Stimulated activated CD4-positive, alpha-beta T cell treated with anti-CD3 and anti-CD28 coated beads, TNF-alpha, amount 100 ng/mL, for 1 hour (primary cell): ENCODE measurements at places on chromosomes 11 and 22.

GRCh38 chr11:121207485-121208115 lies 85.0 kb upstream of the SC5D start:
- DNase-seq = no peak

DNA sequence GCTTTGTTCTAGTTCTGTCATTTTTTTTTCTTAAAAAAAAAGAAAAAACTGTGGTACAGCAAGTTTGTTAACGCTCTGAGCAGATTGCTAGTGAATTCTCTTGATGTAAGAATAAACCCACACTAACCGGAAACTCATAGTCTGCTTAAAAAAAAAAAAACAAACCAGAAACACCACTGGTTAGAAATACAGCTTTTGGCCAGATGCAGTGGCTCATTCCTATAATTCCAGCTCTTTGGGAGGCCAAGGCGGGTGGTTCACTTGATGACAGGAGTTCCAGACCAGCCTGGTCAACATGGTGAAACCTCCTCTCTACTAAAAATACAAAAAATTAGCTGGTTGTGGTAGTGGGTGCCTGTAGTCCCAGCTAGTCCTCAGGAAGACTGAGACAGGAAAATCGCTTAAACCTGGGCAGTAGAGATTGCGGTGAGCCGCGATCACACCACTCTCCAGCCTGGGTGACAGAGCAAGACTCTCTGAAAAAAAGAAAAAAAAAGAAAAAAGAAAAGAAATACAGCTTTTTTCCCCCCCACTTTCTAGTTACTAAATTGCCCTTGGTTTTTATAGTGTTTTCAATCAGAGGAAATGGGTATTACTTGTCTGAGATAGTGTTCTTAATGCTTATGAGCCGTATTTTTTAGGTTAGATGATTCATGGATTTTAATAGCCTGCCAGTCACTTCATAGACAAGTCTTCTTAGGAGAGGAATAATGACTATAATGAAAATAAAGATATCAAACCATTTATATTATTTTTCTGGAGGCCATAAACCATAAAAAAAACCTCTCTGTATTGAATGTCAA lies 222.8 kb downstream of the DDX10 start:
- no peak for DNase-seq

- DNase-seq = no peak
These were observed 171.9 kb downstream of the SHANK2 start for GRCh38 chr11:71080239-71081097.

DNA sequence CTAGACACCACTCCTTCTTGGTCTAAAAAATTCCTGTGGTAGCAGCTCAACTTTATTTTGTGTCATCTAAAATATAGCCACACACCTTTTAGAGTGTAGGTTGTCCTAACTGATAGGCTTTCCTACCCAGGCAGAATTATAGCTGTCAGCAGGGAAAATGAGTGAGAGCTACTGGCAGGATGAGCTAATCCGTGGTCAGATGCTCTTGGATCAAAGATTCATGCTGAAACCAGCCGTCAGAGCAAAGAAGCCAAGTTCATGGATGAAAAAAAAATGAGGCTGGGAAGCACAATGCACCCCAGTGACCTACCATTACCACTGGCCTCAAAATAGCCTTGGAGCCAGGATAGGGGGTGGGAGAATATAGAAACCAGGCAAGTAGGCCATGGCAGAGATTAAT lies 113.1 kb upstream of the BLID start:
- DNase-seq = no peak

DNA sequence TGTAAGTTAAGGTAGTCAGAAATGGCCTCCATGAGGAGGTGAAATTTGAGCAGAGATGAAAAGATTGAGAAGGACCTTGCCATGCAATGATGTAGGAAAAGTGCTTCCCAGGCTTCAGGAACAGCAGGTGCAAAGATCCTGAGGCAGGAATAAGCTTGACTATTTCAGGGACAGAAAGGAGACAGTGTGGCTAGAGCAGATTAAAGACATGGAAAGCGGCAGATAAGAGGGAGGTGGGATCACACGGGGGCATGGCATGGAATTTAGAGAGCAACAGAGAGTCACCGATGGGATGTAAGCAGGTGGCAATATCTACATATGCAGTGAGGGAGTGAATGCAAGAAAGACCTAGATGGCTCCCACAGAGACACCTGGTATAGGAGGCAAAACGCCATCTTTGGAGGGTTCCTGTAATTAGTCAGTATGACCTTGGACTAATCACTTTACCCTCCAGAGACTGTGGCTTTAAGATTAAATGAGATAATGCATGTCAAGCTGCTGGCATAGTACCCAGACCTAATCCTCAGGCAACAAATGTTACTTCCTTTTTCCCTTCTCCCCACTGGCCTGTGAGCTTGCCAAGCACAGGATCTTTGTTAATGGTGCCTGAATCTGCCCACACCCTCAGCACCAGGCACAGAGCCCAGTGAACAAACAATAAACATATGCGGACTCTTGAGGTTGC lies 24.6 kb upstream of the ACER3 start:
- DNase-seq = no peak

DNA sequence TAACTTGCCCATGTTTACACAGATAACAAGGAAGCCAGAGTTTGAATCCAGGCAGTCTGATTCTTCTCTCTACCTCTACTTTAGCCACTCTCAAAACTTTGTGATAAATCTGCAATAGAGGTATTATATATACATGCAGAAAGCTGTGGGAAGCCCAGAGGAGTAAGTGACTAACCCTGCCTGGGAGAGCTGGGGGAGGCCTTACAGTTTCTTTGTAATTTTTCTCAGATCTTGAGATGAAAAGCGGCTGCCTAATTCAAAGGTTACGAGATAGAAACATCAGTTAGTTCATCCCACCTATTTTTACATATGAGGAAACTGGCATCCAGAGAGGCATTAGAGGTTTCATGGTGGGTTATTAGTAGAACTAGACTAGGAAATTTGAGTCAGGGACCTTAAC lies 4.9 kb downstream of the STIM1 start:
- DNase-seq = no peak

DNA sequence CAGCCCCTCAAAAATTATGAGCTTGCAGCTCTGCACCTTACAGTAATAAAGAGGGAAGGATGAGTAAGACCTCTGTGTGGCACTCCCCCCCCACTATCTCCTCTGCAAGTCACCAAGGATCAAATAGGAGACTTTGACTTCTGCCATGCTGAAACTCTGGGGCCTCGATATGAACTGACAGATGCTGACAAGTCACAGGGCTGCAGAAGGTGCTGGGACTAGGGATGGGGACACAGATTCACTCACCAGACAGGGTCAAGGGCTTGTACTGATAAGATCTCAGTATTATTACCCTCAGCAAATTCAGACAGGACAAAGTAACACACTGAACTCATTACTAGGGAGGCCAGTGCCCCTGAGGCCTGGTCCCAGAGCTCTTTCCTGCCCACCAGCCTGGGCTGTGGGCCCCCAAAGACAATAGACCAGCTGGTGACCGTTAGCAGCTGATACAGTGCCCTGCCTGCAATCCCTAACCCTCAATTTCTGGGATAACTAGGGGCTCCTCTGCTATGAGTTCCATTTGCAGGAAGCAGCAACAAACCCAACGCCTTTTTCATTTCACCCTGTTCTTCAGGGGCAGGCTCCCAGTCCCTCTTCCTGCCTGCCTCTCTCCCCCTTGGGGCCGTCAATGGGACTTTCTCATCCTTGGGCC lies 20.1 kb downstream of the TMPRSS13 start:
- no peak for DNase-seq

- DNase-seq = no peak
These were observed 65.4 kb downstream of the PKNOX2 start for GRCh38 chr11:125229916-125230315.

- no peak for DNase-seq
These were observed 9.8 kb downstream of the ARRB1 start for GRCh38 chr11:75341612-75342011.

DNA sequence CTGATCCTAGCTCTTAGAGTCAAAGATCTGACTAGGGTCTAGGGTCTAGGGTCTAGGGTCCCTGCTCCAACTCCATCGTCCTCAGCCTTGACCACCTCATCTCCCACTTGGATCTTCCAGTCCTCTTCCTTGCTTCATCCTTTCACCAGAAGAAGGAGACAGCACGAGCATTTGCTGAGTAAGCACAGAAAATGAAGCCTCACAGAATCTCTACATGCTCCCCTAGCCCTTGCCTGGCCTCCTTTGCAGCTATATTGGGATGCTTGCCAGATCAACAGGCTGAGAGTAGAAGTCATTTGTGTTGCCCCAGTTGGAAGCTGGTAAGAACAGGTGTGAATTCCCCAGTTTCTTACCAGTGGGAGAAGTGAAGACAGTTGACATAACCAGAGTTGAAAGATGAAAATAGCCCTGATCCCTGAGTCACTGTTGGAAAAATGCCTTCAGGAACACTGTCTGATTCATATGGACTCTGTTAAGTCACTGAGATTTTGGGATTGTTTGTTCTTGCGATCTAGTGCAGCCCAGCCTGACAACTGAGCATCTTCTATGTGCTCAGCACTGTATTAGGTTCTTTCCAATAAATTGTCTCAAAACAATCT lies 552.5 kb downstream of the INSC start:
- no peak for DNase-seq

- DNase-seq = no peak
These were observed 62.1 kb downstream of the ADAMTS15 start for GRCh38 chr11:130510407-130511006.

GRCh38 chr11:128157423-128158298 lies 429.7 kb downstream of the ETS1 start:
- DNase-seq = no peak

GRCh38 chr11:119618208-119618909 lies 110.6 kb downstream of the NECTIN1 start:
- DNase-seq = no peak

DNA sequence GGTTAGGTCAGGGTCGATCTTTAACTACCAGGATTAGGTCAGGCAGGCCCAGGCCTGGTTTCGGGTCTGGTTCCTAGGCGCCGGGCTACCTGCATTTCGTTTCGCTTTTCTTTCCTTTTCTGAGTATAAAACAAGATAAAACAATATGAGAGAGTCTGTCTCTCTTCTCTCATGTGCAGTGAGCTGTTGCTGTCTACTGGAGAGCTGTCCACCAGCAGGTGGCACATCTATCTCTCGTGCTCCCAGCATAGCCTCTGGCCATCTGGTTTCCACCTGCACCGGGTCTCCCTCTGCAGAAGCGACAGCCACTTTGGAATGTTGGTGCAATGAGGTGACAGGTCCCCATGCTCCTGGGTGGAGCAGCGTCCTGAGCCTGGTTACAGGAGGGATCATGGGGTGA lies 27.6 kb downstream of the RIBC2 start:
- no peak for DNase-seq

DNA sequence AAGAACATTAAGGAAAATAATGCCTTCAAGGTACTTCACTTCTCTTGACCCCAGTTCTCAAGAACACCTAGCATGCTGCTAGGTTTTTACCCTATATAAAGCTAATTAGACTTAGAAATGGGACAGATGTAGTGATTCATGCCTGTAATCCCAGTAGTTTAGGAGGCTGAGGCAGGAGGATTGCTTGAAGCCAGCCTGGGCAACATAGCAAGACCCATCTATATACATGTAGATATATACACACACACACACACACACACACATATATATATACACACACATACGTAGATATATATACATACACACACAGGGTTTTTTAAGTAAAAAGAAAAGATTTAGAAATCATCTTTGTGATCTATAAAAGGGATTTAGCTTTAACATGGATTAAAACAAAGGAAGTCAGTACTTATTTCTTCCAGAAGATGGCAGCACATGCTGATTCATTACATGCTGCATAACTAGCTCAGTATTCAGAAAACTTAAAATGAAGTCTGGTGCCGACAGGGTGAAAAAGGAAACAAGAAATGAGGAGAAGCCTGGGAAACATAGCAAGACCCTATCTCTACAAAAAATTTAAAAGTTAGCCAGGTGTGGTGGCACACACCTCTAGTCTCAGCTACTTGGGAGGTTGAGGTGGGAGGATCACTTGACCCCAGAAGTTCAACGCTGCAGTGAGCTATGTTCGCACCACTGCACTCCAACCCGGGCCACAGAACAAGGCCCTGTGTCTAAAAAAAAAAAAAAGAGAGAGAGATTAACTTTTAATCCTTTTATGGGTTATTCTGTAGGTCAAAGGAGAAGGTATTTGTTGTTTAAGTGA lies 28.5 kb upstream of the RBX1 start:
- DNase-seq = no peak

- no peak for DNase-seq
These were observed 108.4 kb upstream of the TIMP3 start for GRCh38 chr22:32693102-32693501.

- DNase-seq = no peak
These were observed 376.3 kb upstream of the CCDC90B start for GRCh38 chr11:83662494-83662893.

- DNase-seq = no peak
These were observed 174.9 kb upstream of the C11orf87 start for GRCh38 chr11:109247071-109247470.

DNA sequence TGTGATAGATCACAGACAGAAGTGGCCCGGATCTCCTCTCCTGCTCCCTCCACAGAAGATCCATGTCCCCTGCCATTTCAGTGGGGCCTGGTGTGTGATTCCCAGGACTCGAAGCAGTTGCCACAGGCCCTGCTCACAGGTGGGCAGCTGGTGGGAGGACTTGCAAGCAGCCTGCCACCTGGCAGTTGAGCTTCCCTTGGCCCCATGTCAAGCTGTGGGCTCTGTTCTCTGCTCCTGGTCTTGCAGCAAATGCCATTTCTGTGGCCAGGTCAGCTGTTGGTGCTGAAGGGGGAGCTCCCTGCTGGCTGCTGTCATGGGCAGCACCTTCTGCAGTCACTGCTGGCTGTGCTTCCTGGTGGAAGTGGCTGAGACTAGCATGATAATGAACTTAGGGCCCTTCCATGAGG lies 59.1 kb upstream of the SLC22A12 start:
- DNase-seq = no peak

DNA sequence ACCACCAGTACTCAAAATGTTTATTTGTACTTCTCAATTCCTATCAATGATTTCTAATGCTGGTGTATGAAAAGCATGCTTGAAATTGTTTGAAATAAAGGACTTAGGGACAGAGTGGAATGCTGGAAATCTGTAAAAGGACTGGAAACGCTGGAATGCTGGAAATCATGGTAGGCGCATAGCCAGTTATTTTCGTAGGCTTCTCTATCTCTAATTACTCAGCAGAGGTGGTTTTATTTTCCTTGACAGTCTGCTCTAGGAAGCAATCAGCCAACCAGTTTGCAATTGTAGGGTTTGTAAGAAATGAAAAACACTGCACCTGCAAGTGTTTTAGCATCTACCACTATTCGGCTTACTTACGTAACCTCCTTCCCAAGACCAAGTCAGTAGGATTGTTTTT lies 788 bp downstream of the LIN7C start:
- DNase-seq = no peak
